ENCODE measurements at places on chromosomes 5 and 9.

- DNase-seq, result no peak
These were observed 4.0 kb downstream of the VAV2 start for GRCh38 chr9:133987946-133988665.

DNA sequence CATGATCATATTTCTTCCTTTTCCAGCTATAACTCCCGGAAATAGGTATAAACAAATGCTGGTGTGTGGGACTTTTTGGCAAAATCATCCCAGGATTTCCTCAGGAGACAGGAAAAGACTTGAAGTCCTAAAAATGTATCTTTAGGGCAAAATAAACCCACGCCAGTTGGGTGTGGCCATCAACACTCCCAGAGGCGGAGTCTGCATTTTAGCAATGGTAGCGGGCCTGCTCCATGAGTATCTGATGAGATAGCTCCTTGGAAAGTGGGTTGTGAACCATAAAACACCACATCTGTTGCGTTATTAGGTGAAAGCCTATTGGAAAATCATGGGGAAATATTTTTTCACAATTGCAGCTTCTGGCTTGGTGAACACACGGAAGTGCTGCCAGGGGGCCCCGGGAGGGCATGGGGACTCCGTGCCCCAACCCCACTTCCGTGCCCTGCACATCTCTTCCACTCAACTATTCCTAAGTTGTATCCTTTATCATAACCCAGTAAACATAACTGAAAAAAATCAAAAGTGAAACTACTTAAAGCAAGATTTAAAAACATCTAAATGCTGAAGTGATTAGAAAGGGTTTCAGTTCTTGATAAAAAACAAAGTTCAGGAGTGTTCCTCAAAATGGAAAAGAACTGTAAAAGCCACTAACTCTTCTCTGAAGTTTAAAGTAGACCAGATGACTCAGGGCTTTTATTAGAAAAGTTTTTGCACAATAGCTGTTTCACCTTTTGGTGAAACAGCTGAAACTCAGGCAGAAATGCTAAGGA lies 111.2 kb downstream of the LRRC70 start:
- DNase-seq, result no peak

DNA sequence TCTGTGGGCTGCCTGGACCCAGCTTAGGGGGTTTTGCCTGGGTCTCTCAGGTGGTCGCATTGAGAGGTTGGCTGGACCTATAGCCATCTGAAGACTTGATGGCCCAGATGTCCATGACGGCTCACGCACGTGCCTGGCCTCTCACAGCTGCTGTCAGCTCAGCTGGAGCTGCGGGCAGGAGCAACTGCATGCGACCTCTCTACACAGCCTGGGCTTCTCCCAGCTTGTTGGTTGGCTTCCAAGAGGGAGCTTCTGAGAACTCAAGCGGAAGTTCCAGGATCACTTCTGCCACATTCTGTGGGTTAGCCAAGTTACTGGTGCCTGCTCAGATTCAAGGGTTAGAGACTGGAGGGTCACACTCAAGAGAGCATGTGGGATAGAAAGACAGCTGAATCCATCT lies 99.2 kb downstream of the DAPK1 start:
- DNase-seq, result no peak

- DNase-seq, result no peak
These were observed 1054.8 kb upstream of the C9orf72 start for GRCh38 chr9:28628031-28628430.

- DNase-seq, result no peak
These were observed 150.3 kb upstream of the TAS2R1 start for GRCh38 chr5:9780501-9780900.

DNA sequence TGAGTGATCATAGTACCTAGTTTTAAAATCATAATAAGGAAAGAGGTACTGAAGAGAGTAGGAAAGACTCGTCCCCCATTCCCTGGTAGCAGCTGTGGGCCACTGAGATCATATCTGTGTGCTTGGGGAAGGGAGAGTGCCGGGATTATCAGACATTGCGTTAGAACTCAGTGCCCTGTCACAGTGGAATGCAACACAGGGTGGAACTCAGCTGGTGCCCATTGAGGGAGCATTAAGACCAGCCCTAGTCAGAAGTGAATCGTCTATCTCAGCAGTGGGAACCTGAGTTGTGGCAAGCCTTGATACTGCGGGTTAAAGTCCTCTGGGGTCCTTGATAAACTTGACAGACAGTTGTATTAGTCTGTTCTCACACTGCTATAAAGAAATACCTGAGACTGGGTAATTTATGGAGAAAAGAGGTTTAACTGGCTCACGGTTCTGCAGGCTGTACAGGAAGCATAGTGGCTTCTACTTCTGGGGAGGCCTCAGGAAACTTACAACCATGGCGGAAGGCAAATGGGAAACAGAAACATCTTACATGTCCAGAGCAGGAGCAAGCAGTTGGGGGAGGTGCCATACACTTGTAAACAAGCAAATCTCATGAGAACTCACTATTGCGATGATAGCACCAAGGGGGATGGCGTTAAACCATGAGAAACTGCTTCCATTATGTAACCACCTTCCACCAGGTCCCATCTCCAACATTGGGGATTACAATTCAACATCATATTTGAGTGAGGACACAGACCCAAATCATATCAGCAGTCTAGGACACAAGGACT lies 33.1 kb downstream of the NDUFAF2 start:
- DNase-seq, result no peak

GRCh38 chr9:6428940-6429889 lies 16.2 kb downstream of the UHRF2 start:
- DNase-seq, result no peak

- peak; percentile 76 for DNase-seq
These were observed 7.9 kb upstream of the PSD2 start for GRCh38 chr5:139787568-139788293.

DNA sequence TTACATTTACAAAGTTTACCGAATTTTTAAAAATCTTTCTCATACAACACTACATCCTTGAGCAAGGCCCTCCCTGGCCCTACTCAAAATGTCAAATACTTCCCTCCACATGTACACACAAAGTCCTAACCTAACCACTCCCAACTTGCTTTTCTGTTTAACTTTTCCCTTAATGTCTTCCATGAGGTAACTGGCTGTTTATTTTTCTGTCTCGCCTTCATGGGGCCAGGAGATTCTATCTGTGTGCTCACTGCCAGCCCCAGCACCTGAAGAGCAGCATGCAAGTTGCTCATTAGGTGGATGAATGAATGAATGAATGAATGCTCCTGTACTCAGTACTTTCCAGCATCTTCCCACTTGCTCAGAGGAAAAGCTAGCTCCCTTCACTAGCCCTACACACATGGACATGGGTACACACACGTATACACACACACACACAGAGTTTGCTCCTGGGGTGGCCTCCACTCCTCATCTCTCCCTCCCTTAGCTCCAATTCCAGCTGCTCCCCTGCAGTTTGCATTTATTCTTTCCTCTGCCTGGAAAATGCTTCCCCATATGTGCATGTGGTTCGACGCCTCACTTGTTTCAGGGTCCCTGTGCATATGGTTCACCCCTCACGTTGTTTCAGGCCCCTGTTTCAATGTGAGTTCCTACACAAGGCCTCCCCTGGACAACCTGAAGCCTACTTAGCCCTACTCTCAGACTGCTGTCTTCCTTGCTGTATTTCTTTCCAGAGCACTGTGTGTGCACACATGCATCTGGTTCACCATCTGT lies 165.2 kb downstream of the ROR2 start:
- DNase-seq, result no peak

GRCh38 chr5:15007646-15008045 lies 136.1 kb upstream of the ANKH start:
- DNase-seq, result no peak

- peak; percentile 21 for DNase-seq
These were observed 18.4 kb upstream of the F2RL2 start for GRCh38 chr5:76641514-76642120.

DNA sequence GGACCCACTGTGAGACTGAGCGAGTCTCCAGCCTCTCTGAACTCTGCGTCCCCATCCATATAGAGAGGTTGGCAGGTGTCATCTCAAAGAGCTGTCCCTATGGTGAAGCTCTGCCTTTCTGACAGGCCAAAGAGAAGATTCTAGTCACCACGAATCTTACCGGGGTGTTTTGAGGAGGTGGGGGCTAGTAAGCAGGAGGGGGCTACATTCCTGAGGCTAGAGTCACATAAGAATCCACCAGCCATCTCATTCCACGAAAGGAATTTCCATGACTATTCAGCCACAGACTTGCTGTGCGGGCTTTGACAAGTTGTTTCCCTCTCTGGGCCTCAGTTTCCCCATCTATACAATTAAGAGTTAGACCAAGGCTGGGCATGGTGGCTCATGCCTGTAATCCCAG lies 16.3 kb downstream of the PDGFRB start:
- no peak for DNase-seq

DNA sequence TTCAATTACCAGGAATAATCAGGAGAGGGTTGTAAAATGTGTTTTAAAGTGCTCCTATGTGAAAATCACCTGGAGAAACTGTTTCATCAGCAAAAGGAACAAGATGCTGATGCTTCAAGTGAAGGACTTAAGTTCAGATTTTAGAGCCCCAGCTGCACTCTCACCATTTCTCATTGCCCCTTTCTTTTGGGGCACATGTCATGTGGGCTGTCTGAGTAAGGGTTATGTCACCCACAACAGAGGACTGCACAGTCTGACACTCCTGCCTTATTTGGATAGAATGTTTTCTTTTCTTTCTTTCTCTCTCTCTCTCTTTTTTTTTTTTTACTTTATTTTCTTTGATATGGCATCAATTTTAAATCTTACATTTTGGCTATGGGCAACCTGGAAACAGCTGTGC lies 204.1 kb upstream of the EFNA5 start:
- DNase-seq, result no peak

- DNase-seq, result no peak
These were observed 179.7 kb upstream of the FBXL17 start for GRCh38 chr5:108561416-108562204.

GRCh38 chr5:95087816-95088317 lies 197.0 kb downstream of the MCTP1 start:
- DNase-seq, result no peak

- DNase-seq, result no peak
These were observed 106.1 kb downstream of the IRX1 start for GRCh38 chr5:3701694-3702093.

- no peak for DNase-seq
These were observed 11.0 kb downstream of the HAVCR1 start for GRCh38 chr5:157047898-157048297.

DNA sequence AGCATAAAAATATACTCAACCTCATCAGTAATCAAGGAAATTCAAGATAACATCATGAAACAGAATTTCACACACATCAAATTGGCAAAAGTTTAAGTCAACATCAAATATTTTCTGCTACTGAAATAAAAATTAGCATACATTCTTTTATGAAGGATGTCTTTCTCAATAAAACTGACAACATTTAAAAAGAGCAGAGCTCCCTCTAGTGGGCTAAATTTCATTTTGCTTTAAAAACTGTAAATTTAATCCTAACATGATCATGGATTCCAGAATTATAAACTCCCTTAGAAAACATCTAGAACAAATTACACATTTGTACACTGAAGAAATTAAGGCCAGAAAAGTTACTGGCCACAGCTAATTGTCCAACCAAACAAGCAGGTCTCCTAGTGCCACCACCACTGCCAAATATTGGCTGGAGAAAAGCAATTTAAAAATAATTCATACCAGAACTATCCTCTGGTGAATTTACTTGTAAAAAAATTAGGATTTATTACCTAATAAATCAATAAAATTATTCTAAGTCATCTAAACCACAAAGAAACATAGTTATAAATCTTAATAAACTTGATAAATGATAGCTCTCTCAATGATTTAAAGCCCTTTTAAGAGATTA lies 31.2 kb downstream of the DEPDC1B start:
- DNase-seq, result no peak

DNA sequence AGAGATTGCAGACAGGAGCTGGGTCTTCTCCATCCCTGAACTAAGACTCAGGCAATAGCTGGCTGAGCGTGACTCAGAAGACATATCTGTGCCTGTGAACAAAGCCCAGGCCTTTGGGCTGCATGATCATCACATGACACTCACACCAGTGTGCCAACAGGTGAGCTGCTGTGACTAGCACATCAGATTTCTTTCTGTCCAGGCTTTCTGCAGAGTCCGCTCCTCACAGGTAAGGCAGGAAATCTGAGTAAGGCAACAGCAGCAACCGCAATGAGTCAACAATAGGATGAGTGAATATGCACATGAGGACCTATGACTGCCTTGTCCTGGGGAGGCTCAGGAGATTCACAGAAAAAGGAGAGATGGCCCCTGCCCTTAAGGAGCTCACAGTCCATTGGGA lies 293.6 kb downstream of the ACTL7B start:
- no peak for DNase-seq

GRCh38 chr5:598564-598890 lies 13.6 kb upstream of the CEP72 start:
- no peak for DNase-seq

DNA sequence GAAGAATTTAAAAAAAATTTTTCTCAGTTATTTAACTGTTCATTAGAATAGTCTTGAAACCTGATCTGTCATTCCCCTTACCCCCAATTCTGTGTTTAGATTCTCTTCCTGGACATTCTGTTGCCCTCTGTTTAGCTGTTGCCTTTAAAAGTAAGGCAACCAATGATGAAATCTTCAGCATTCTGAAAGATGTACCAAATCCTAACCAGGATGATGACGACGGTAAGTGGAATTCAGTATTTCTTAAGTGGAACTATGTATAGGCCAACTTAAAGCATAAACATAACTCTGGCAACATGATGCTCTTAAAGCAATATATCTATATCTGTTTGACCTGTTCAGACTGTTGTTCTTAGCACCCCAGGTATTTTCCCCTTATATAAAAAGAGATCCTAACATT lies 27.2 kb downstream of the NCBP1 start:
- DNase-seq, result no peak

DNA sequence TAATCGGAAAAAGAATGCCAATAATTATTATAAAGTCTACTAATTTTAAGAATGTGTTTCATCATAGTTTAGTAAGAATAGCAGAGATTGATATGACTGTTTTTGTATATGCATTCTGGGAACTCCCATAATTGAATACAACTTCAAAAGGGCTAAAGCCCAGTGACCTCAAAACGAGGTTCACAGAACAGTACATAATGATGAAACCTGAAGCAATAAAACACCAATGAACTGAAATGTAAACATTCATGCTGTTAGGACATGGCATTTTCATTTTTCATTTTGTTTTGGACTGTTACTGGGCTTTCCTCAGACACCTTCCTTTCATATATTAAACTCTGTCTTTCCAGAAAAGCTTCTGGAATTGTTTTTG lies 684 bp upstream of the JMY start:
- no peak for DNase-seq

GRCh38 chr5:150625831-150626746 lies 14.4 kb upstream of the SYNPO start:
- no peak for DNase-seq

DNA sequence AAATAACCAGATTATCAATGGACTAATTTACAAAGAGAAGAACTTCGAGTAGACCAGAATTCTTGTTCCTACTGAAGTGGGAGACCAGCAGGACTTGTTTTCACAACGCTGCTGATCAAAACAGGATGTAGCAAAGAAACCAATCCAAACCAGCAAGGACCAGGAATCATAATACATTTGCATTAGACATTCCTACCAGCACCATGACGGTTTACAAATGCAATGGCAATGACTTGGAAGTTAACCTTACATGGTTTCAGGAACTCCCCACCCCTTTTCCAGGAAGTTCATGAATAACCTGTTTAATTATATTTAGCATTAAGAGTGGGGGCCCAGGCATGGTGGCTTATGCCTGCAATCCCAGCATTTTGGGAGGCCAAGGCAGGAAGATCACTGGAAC lies 100.0 kb downstream of the LPAR1 start:
- no peak for DNase-seq

GRCh38 chr5:97019435-97020117 lies 83.7 kb downstream of the LNPEP start:
- DNase-seq, result no peak

- DNase-seq, result peak; percentile 86
These were observed 2.0 kb downstream of the ST8SIA4 start for GRCh38 chr5:100900796-100901781.

Measured in stimulated activated CD4-positive, alpha-beta T cell treated with anti-CD3 and anti-CD28 coated beads, Interleukin-1b, Interleukin-23, amount 100 ng/mL, for 24 hours (primary cell).